ENCODE measurements at places on chromosomes 11 and 22.

- no peak for DNase-seq
Observed at GRCh38 chr11:112226831-112227401, 688 bp downstream of the PTS start.

DNA sequence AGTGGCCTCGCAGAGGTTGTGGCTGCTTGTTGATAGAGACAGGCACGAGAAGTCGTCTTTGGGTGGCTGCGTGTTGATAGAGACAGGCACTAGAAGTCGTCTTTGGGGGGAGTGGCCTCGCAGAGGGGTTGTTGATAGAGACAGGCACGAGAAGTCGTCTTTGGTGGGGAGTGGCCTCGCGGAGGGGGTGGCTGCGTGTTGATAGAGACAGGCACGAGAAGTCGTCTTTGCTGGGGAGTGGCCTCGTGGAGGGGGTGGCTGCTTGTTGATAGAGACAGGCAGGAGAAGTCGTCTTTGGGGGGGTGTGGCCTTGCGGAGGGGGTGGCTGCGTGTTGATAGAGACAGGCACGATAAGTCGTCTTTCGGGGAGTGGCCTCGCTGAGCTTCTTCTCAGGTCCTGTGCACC, 328.8 kb downstream of the TBC1D22A start:
- DNase-seq = no peak

GRCh38 chr11:107157809-107158187, 139.5 kb upstream of the GUCY1A2 start:
- DNase-seq = no peak

DNA sequence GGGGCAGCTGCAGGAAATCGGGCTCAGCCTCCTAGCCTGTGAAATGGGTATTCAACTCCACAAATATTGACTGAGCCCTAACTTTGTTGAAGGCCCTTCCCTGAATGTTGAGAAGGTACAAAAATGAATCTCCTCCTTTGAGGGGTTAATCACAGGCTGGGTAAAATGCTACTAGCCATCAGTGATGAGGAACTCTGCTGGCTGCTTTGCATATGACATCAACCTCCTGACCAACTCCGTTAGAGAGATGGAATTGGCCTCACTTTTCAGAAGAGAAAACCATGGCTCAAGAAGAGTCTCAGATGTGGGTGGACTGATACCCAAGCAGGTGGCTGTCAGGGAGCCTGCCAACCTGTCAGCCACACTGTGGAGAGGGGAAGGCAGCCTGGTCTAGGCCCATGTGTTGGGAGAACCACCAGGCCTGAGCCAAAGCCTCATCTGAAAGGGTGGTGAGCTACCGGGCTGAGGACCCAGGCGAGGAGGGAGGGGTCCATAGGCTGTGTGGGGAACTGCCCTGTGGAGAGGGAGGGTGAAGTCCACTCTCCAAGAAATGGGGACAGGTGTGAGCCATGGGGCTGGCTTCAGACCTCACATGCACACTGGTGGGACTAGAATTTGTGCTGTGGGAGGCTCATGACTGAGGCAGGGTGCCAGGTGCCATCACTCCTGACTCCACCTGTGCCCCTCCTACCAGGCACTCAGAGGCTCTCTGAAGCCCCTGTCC, 11.8 kb downstream of the CDCA5 start:
- DNase-seq = no peak

DNA sequence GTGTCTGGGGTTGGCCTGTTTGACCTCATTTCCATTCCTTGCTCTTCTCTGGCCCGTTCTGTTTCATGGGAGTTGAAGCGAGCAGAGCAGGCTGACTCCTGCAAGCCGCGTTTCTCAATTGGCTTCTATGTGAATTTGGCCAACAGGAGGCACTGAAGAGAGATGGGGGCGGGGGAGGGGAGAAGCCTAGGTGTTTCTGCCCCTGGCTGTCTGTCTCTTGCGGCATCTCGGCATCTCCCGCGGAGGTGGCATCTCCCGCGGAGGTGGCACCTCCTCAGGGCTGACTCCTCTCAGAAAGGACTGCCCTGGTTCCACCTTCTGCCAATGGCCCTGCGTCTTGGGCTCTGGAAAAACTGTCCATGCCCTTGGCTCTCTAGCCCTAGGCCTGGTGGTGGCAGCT, 125.6 kb upstream of the CSNK2A3 start:
- no peak for DNase-seq

DNA sequence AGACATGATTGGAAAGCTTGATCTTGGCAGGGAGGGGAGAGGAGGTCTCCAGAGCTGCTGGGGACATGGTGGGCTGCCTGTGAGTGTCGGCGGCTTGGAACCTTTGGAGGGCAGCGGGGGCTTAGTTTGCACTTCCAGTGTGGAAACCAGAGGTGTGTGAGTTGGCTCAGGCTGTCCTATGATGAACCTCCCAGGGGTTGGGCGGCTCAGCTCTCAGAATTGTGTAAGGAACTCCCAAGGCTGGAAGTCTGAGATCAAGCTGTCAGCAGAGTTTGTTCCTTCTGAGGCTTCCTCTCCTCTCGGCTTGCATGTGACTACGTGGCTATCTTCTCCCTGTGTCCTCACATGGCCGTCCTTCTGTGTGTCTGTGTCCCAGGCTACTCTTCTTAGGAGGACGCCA, 87.9 kb upstream of the B3GAT1 start:
- no peak for DNase-seq

All from retina (tissue), 1 donor.